Cardiac fibroblast (primary cell): ENCODE measurements at places on chromosomes 3 and 15.

DNA sequence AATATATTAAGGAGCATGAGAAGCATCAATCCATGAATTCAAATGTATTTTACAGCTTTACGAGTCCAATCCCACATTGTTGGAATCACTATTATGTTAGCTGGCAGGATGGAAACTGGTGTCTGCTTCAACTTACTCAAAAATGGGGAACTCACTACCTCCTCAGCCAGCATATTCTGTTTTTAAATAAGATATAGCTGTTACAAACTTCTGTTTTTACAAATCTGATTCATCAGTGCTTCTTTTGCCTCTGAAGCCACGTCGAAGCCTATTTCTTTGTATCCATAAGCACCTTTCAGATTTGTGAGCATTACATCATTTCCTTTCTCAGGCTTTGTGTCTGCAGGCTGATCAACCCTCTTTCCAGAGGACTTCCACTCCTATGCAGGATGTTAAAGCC is 105.9 kb downstream of the TPRG1 start:
- no peak for DNase-seq

DNA sequence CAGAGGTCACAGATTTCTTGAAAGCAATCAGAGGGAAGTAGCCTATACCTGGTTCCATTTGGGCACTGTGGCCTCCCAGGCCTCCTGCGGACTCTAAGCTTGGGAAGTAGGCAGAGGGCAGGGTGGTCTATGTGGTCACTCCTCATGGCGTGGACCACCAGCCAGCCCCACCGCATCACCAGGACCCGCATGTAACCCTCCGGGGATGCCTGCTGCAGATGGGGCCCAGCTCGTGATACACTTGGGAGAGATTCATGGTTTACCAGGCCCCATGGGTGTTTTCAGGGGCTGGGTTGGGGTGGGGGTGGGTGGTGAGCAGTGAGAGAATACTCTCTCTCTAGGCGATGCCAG is 123.7 kb downstream of the ASB7 start:
- no peak for DNase-seq

DNA sequence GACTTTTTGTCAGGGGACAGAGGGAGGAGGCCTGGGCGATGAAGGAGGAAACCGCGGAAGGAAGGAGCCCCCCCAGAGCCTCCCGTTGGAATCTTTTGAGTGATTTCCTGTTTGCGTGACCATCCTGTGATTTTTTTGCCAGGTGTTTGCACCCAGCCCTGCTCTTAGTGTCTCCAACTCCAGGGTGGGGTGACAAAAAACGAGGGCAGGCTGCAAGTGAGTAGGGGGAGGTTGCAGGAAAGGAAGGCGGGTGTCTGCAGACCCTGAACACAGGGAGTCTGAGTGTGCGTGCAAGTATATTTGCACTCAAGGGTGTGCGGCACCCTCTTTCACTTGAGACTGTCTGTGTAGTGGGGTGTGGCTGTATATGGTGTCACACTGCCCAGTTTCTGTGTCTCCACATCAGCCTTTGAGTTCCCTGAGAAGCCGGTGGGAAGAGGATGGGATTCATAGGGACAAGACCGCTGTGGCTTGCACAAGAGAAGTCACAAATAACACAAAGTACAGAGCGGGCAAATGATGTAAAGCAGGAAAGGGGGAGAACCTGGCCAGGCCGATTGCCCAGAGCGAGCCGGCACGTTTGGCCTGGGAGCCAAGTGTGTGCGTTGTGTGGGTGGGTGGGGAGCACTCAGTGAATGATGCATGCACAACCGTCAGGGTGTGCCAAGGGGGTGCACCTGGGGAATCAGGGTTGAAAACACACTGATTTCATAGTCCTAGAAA is 6.6 kb downstream of the ISLR2 start:
- DNase-seq = peak; percentile 59

- no peak for DNase-seq
Observed at GRCh38 chr3:119817071-119817470, 35.2 kb downstream of the NR1I2 start.

GRCh38 chr3:151156618-151157216 is 46.3 kb downstream of the GPR171 start:
- DNase-seq = peak; percentile 79

- DNase-seq = peak; percentile 85
Observed at GRCh38 chr15:62558640-62559380, 393.7 kb upstream of the C2CD4B start.

DNA sequence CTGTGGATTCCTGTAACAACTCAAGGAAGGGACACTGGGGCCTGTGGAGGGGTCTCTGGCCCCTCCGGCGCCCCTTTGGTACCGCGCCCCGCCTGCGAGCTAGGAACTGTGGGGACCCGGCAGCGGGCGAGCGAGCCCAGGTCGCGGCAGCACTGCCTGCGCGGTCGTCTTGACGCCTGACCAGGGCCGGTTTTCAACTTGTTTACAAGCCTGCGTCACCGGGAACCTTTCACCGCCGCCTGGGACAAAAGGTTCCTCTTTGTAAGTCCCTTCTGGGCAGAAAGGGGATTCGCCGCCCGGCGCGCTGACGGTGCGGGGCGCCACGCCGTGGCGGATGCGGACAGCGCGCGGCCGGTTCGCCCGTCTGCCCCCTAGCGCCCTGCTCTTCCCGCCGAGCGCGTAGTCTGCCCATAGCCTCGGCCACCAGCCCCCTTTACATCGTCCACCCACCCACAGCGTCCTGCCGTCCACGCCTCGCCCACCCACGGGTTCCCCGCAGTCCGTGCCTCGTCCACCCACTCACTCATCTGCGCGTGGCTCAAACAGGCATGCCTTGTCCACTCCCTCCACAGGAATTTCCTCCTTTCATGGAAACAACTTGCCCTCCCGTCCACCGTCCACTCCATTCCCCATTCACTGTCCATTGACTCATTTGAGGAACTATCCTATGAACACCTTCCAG is 5.5 kb upstream of the CFAP100 start:
- DNase-seq = peak; percentile 93

DNA sequence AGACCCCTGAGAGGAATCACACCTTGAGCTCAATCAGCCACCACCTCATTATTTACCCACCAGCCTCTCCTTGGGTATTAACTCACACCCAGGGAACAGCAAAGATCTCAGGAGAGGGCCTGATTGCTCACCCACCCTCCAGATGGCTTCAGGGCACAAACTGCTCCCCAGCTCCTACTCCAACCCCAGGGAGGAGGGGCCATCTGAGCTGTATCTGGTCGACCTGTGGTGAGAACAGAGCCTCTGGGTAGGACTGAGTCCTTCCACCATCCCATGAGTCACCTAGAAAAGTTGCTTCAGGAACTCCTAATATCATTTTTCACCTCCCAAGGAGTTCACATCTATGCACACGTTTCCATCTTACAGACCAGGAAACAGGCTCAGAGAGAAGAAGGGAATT is 44.8 kb upstream of the HES1 start:
- no peak for DNase-seq

GRCh38 chr3:55128225-55128823 is 200.5 kb upstream of the LRTM1 start:
- peak; percentile 62 for DNase-seq

GRCh38 chr3:35733341-35733740 is 94.0 kb downstream of the ARPP21 start:
- no peak for DNase-seq

- no peak for DNase-seq
Observed at GRCh38 chr3:90036939-90037469, 929.6 kb downstream of the EPHA3 start.

GRCh38 chr15:100229181-100230163 is 112.3 kb downstream of the ADAMTS17 start:
- DNase-seq = no peak

- DNase-seq = peak; percentile 65
Observed at GRCh38 chr3:31008994-31009393, 114.5 kb upstream of the GADL1 start.

DNA sequence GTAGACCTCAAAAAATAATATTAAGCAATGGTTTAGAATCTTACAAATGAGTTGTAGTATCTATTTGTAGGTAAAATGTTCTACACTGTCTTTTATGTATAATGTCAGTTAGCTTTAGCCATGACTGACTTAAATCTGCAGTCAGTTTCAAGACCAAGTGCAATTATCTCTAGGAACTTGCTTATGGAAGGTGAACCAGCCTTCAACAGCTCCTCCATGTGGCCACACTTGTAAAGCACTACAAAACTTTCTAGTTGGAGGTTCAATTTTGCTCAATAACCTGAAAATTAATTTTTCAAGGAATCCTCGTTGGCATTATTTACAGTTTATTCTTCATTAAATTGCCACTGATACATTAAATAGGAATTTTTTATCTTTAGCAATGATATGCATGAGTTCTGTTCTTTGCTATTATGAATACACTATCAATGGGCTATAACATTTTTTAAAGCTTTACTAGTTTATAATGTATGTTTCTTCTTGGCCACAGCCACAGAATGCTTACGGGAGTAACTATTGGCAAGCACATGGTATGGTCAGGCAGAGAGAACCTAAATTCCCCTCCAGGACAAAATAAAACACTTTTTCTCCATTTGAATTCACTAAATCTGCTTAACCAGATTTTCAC is 315.3 kb upstream of the UBE2E2 start:
- DNase-seq = peak; percentile 45

DNA sequence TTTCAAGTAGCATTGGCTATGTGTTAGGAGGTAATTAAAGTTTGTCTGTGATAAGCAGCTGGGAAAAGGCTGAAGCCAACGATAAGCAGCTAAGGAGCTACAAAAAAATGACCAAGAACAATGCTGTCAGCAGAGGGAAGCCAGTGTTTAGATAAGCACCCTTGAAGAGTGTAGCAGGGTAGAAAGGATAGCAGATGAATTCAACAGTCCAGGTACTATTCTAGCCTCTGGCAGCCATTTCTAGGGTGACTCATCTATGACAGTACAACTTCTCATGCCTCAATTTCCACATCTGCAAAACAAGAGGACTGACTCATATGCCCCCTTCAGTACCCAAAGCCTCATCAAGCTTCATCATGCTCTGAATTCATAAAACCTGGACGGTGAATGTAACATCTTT is 617.6 kb upstream of the UBE2E2 start:
- peak; percentile 42 for DNase-seq

DNA sequence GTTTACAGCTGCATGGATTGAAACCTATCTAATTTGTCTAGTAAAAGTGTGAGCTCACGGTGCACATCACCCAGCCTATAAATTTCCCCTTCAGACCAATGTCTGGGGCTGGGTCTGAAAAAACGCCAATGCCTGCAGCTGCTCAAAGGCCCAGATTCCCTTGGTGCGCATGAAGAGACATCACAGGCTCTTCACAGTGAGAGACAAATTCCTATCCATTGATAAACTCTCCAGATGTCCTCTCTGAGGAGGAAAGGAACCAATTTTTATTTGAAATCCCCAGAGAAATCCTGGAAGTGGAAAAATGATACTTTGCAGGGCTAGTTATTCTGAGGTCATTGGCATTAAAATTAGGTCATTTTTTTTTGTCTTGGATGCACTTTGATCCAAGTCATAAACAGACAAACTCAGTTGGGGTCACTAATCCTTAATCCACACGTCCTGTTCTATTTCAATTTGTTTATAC is 360.5 kb downstream of the EPHA3 start:
- DNase-seq = no peak

DNA sequence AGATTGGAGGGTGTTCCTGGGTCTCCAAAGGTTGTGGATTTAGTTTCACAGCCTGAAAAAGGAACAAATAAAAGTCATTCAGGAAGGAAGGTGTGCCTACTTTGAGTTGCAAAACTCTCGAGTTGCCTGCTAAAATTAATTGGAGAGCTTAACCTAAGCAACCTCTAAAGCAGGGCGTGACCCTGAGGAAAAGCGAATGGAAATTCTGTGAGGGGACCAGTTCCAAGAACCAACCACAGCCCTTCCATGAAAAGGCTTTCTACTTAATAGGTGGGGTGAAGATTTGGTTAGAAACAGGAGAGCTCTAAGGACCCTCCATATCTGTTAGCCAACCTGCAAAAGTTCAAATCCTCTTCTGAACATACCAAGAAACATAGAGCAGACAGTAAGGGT is 1.5 kb downstream of the CD80 start:
- DNase-seq = no peak

DNA sequence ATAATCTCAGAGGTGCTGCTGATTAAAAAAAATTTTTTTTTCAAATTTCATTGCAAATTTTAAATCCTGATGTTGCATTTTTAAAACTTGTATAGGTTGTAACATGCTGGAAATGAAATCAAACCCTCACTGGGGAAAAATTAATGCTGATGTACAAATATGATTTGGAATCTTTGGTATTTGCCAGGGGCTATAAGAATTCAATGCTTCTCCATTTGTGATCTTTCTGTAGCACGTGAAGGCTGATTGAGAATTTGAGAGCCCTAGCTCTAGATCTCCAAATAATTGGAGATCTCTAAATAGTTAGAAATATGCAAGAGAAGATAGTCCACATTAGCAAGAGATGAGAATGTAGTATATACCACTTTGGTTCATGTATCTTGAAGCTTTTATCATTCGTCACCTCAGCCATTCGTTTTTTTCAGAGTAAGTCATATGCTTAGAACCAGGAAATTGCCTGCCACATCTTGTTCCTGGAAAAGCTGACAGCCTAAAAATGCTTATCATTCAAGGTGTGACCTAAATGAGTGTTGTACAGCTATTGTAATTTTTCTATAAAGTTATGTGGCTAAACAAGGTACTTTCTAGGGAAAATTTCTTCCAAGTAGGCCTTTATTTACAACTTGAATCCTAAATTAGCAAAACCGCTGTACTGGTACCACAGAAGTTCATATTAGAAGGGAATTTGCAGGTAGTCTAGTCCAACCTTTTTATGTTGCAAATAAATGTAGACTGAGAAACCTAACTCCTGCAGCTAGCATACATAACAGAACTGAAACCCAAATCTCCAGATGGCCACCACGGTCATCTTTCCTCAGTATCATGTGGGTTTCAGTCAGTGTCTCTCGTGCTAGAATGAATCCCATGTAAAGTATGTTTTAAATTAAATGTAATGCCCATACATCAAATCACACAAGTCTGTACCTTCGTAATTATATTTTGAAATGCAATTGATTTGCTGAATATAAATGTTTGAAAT is 48.5 kb downstream of the FNDC3B start:
- DNase-seq = no peak

- peak; percentile 53 for DNase-seq
Observed at GRCh38 chr3:83523470-83524073, 1435.2 kb upstream of the CADM2 start.

DNA sequence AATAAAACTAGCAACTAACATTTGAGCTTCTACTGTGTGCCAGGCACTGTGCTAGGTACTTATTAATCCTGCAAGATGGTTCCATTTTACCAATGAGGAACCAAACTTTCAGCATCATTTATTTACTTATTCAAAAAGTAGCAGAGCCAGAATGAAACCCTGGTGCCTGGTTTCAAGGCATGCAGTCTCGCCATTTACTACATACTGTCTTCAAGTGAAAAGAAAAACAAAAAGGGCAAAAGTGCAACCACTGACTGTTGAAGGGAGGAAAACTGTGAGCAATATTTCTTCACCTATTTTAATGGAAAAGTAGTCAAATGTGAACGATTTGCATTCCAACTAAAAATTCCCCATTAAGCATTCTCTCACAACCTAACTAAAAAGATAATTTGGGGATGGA is 8.7 kb downstream of the DCUN1D1 start:
- DNase-seq = peak; percentile 39
